ENCODE measurements at places on chromosomes 16 and 17. TPM values are rescaled to one million over a fixed set of nuclear protein-coding genes. Genes with fewer than 3 reads are reported as not detected.

KIF18B gene
- total RNA-seq = 63.6 TPM

C17orf113 gene
- 4.7 TPM for total RNA-seq

MAPT gene
- 0.95 TPM for total RNA-seq

ASGR1 gene
- 8.3 TPM for total RNA-seq

DNA sequence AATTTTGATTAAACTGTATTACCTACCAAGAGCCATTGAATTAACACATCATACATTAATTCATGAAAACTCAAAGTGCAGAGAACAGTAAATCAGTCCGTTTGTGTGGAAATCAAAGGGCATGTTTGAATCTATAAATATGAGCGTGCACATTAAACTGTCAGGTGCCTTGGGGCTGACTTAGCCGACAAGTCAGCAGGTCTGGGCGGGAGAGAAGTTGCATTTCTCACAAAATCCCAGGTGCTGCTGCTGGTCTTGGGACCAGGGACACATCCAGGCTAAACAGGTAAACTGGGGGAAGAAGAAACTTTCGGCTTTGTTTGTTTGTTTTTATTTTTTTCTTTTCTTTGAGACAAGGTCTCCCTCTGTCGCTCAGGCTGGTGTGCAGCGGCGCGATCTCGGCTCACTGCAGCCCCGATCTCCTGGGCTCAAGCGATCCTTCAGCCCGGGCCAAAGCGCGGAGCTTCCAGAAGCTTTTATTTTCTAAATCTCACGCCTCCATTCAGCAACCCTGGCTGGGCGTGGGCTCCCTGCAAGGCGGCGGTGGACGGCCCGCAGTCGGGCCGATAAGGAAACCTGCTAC, 213.9 kb downstream of the MRTFB start:
- H3K36me3 ChIP-seq = no peaks in the 10 kb centered on the region
- no peaks in the 10 kb centered on the region for H3K27me3 ChIP-seq
- H3K27ac ChIP-seq = peak overlapping the region; percentile 69
- H3K4me1 ChIP-seq = peaks cover 7% of the 10 kb centered on the region
- no peak for DNase-seq

DNA sequence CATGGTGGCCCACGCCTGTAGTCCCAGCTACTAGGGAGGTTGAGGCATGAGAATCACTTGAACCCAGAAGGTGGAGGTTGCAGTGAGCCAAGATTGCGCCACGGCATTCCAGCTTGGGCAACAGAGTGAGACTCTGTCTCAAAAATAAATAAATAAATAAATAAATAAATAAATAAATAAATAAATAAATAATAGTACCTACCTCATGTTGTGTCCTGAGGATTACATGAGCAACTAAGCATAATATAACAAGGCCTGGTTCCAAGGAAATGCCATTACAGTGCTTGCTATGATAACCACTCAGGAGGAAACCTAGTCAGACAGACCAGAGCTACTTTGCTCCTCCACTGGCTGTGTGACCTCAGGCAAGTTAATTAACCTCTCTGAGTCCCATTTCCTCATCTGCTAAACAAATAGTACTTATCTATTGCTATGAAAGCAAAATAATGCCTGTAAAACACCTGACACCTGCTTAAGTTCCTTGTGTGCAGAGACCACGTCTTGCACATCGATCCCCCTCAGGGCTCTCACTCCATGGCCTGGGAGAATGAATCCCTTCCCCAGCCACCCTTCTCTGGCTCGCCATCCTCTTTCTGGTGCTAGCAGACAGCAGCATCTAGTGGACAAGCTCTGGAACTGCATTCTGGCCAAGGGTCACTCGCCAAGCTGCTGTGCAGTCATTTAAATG, 7.5 kb downstream of the EPOP start:
- H3K27ac ChIP-seq = no peak overlapping the region
- no peak overlapping the region for H3K4me3 ChIP-seq
- peaks cover 9% of the 10 kb centered on the region for H3K4me1 ChIP-seq
- H3K36me3 ChIP-seq = no peaks in the 10 kb centered on the region
- peak; percentile 85 for DNase-seq

DNA sequence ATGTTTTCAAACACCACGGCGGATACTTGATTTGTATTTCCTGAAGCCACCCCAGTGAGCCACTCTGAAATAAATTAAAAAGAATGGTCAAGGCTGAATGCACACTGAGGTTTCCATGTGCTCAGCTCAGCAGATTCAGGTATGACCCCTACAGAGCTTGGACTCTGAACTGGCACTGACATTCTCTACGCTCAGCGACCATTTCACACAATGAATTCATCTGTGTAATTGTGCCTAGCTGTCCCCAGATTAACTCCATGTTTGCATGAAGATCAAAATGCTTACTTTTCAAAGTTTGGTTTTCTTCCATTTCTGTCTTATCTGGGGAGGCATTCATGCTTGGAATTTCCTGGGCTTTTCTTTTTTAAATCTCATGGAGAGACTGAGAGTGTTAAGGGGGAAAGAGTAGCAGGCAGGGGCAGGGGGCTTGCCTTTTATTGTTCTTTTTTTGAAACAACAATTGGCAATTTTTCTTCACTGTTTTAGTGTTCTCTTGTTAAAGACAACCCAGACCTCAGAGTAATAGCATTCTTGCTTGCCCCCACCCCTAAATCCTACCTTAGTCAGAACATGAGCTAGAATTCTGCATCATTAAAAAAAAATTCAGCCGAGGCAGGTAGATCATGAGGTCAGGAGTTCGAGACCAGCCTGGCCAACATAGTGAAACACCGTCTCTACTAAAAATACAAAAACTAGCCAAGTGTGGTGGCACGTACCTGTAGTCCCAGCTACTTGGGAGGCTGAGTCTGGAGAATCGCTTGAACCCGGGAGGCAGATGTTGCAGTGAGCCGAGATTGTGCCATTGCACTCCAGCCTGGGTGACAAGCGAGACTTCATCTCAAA, 85.5 kb upstream of the HNF1B start:
- H3K4me1 ChIP-seq = peaks cover 53% of the 10 kb centered on the region
- peak overlapping the region; percentile 80 for H3K27ac ChIP-seq
- no peaks in the 10 kb centered on the region for H3K27me3 ChIP-seq
- DNase-seq = peak; percentile 81
- H3K4me3 ChIP-seq = no peak overlapping the region
- no peaks in the 10 kb centered on the region for H3K36me3 ChIP-seq

DNA sequence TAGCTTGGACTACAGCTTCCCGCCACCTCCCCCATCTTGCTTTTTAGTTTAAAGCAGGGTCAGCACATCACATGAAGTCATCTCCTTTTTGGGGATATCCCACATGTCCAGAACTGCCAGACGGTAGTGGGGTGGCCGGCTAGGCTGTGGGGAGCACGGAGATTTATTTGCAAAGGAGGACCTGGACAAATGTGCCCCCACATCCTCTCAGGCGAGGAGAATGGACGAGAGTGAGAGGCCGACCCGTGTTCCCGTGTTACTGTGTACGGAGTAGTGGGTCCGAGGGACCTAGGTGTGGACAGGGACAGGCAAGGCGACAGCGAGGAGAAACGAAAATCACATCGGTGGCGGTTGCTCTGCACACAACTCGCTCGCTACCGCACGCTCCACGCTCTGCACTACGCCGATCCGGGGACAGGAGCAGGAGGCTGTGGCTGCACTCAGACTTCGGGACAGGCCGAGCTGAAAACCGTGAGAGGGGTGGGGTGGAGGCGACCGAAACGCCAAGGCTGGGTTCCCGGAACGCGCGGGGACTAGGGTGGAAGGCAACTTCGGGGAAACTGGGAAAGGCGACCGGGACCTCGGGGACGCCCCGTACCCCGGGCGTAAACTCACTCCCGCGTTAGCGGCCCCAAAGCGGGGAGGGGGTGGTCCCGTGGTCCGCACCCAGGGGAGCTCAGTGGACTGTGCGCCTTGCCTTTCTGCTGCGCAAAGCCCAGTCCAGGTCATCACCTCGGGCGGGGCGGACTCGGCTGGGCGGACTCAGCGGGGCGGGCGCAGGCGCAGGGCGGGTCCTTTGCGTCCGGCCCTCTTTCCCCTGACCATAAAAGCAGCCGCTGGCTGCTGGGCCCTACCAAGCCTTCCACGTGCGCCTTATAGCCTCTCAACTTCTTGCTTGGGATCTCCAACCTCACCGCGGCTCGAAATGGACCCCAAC, at the start of gene MT1A:
Gene MT1A, plus strand, starts transcription at position 853 of the 937 bp plus-strand sequence. Its CDS starts 73 bp downstream, at position 926.
- DNase-seq = peak; percentile 80
- H3K4me3 ChIP-seq = peak within 1 kb of the TSS; percentile 45
- H3K36me3 ChIP-seq = no peaks in the 10 kb centered on the region
- no peak within 1 kb of the TSS for H3K27ac ChIP-seq

GRCh38 chr17:55295411-55296170, 30.8 kb downstream of the HLF start:
- H3K27me3 ChIP-seq = no peaks in the 10 kb centered on the region
- DNase-seq = peak; percentile 84
- peaks cover 20% of the 10 kb centered on the region for H3K4me1 ChIP-seq
- H3K36me3 ChIP-seq = no peaks in the 10 kb centered on the region
- no peak overlapping the region for H3K4me3 ChIP-seq
- peak overlapping the region; percentile 20 for H3K27ac ChIP-seq
